Endothelial cell (in vitro differentiated cells): ENCODE measurements at places on chromosomes 16 and 17. TPM values are rescaled to one million over a fixed set of nuclear protein-coding genes. Genes with fewer than 3 reads are reported as not detected.

SLC12A3 gene
- total RNA-seq: not detected

PRR29 gene
- total RNA-seq: 25.3 TPM

REXO5 gene
- 2.4 TPM for total RNA-seq

- no peak overlapping the region for H3K27ac ChIP-seq
- no peak overlapping the region for H3K4me3 ChIP-seq
- H3K27me3 ChIP-seq: no peaks in the 10 kb centered on the region
- H3K36me3 ChIP-seq: no peaks in the 10 kb centered on the region
These were observed 13.9 kb downstream of the SMURF2 start for GRCh38 chr17:64648234-64648633.

DNA sequence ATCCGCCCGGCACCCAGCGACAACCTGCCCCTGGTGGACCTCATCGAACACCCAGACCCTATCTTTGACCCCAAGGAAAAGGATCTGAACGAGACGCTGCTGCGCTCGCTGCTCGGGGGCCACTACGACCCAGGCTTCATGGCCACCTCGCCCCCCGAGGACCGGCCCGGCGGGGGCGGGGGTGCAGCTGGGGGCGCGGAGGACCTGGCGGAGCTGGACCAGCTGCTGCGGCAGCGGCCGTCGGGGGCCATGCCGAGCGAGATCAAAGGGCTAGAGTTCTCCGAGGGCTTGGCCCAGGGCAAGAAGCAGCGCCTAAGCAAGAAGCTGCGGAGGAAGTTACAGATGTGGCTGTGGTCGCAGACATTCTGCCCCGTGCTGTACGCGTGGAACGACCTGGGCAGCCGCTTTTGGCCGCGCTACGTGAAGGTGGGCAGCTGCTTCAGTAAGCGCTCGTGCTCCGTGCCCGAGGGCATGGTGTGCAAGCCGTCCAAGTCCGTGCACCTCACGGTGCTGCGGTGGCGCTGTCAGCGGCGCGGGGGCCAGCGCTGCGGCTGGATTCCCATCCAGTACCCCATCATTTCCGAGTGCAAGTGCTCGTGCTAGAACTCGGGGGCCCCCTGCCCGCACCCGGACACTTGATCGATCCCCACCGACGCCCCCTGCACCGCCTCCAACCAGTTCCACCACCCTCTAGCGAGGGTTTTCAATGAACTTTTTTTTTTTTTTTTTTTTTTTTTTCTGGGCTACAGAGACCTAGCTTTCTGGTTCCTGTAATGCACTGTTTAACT lies 1.0 kb downstream of the NOG start:
- peaks cover 17% of the 10 kb centered on the region for H3K27me3 ChIP-seq
- no peaks in the 10 kb centered on the region for H3K36me3 ChIP-seq
- H3K4me1 ChIP-seq: peaks cover 13% of the 10 kb centered on the region
- no peak overlapping the region for H3K27ac ChIP-seq

DNA sequence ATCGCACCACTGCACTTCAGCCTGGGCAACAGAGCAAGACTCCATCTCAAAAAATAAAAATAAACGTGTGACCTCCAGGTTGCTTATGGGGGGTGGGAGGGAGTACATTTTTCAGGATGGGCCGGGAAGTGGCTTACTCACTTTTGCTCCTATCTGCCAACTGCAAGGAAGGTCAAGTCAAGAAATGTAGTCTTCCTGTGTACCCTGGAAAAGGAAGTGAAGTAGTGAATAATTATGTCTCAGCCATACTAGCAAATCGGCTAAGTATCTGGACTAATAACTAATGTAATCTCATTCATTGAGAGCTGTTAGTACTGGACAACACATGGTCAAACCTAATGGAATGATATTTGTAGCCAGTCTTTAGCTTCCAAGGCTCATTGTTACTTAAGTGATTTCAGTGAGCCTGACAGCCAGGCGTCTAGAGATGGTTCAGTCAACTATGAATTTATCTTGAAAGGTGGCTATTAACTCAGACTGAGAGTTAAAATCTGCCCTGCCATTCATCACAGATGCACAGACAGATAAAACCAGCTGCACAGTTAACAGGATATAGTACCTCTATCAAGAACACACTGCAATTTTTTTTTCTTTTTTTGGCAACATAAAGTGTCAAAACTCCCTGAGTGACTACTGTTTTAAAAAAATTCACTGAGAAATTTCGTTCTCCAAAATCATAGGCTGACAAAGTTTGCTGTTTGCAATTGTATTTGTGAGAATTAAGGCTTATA lies 3.7 kb upstream of the TACO1 start:
- no peaks in the 10 kb centered on the region for H3K36me3 ChIP-seq
- no peak overlapping the region for H3K27ac ChIP-seq
- peaks cover 5% of the 10 kb centered on the region for H3K27me3 ChIP-seq
- no peak overlapping the region for H3K4me3 ChIP-seq
- peaks cover 10% of the 10 kb centered on the region for H3K4me1 ChIP-seq

DNA sequence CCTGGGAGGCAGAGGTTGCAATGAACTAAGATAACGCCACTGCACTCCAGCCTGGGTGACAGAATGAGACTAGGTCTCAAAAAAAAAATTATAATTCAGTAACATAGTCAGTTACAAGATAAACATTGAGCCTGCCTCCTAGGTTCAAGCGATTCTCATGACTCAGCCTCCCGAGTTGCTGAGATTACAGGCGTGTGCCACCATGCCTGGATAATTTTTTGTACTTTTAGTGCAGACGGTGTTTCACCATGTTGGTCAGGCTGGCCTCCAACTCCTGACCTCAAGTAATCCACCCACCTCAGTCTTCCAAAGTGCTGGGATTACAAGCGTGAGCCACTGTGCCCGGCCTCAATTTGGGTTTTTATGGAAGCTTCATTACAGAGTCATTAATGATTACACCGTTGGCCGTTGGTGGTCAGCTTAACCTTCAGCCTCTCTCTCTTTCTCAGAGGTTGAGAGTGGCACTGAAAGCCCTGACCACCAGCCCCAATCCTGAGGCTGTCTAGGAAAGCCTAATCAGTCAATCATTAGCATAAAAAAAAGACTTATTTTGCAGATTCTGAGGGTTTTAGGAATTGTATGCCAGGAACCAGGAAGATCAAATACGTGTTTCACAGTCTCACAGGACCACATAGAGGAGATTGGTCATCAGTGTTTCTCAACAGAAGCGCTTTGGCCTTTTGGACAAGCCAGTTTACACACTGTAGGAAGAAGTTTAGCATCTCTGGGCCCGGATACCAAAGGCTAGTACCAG lies 1.3 kb upstream of the LRRC37A3 start:
- H3K4me1 ChIP-seq: peaks cover 9% of the 10 kb centered on the region
- peak overlapping the region; percentile 94 for H3K4me3 ChIP-seq
- no peaks in the 10 kb centered on the region for H3K36me3 ChIP-seq

DNA sequence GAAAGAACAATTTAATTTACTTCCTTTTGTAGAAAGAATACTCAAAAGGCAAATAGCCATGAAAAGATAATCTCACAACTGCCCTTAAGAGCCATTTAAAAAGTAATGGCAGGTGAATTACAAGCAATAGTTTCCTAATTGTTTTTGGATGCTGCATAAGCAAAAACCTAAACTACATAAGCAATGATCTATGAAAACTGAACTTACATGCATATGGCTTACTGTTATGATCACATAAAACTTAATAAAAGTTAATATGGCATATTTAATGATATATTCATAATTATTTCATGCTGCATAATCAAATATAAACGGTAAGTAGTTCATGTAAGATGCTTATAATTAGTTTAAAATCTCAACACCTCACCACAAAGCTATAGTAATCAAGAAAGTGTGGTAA lies 18.6 kb downstream of the BRCA1 start:
- no peak overlapping the region for H3K27ac ChIP-seq
- H3K4me3 ChIP-seq: no peak overlapping the region
- peaks cover 3% of the 10 kb centered on the region for H3K27me3 ChIP-seq
- DNase-seq: no peak
- H3K36me3 ChIP-seq: no peaks in the 10 kb centered on the region

DNA sequence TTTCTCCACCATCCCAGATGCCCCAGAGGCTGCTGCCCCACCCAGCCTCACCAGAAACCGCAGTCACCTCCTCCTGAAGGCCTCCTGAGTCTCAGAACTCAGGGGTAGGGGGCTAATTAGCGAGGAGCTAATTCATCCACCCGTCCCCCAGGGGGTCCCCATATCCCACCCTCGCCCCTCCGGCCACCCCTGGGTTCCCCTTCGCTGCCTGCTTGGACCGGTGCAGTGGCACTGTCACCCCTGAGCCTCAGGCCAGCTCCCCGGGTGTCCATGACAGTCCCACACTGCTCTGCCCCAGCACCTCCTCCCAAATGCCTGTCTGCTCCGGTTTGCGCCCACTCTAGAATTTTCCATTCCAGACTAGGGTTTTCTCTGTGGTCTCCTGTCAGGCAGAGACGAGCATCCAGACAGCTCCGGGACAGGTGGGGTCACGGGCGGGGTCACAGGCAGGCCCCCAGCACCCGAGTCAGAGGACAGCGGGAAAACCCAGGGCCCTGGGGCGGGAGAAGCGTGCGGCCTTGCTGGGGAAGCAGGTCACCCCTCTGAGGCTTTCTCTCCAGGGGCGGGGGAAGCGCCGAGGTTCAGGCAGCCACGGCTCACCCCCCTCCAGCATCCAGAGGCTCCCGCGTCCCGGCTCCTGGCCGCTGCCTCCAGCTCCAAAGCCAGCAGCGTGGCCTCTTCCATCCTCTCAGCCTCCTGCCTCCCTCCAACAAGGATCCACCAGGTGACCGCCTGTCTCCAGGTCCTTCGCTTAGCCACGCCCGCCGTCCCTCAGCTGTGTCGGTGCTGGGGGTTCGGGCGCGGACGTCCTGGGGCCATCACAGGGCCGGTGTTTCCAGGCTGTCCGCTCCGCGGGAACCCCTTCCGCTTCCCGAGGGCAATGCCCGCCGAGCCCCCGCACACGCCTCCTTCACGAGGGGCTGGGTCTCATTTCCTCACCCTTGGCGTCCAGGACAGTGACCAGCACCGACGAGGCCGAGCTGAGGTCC lies 3.1 kb upstream of the PERCC1 start:
- no peaks in the 10 kb centered on the region for H3K36me3 ChIP-seq
- DNase-seq: no peak
- no peaks in the 10 kb centered on the region for H3K4me1 ChIP-seq
- H3K4me3 ChIP-seq: no peak overlapping the region
- H3K27me3 ChIP-seq: peaks cover 2% of the 10 kb centered on the region

DNA sequence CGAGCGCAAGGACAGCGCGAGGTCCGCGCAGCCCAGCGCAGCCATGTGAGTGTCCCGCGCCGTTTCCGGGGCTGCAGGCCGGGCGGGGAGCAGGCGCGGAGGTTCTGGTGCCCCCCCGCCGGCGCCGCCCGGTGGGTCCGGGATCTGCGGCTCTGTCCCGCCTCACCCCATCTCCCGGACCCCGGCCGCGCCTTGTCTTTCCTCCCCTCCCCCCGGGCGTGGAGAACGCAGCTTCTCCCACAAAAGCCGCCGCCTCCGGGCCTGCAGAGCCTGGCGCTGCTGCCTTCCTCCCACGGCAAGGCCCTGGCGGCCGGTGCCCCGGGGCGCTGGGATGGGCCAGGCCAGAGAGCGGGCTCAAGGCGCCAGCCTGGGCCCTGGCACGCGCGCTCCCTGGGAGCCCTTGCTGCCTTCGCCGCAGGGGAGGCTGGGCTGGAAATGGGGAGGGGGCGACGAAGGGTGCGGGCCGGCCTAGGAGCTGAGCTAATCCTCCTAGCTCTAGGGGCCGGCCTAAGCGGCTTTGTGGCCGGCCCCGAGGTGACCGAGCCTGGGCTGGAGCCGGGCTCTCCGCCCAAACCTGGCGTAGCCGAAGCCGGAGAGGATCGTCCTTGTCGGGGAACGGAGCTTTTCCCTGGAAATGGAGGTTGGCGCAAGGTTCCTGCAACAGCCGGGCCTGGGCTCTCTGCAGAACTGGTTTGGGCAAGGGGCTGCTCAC lies 397 bp downstream of the RIPOR1 start:
- DNase-seq: no peak
- H3K27ac ChIP-seq: no peak overlapping the region
- H3K36me3 ChIP-seq: no peaks in the 10 kb centered on the region
- peaks cover 39% of the 10 kb centered on the region for H3K27me3 ChIP-seq

GRCh38 chr17:78356101-78356713 lies 3.7 kb downstream of the SOCS3 start:
- H3K4me3 ChIP-seq: peak overlapping the region; percentile 47
- no peak for DNase-seq
- peaks cover 4% of the 10 kb centered on the region for H3K27me3 ChIP-seq
- peaks cover 44% of the 10 kb centered on the region for H3K4me1 ChIP-seq
- peaks cover 9% of the 10 kb centered on the region for H3K36me3 ChIP-seq
